ENCODE measurements at places on chromosomes 7 and 10.
A peak's percentile ranks its signal among the peaks of the same experiment; 100 is the strongest.

DNA sequence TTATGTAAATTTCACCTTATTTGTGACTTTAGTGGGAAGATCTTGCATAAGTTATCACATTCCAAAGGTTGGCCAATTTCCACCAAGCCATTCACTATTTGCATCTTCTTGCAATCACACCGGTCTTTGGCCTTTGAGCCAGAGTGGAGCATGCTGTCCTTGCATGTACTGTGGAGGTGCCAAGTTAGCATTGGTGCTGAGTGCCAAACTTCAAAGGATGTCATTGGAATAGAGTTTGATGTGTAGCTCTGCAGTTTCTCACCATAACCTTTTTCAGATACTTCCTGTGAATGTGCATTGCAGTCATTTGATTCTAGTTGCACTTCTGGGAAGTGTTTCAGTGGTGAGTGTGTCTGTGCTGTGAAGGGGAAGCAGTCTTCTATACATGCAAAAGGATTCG is 620.6 kb downstream of the SUGCT start:
- DNase-seq, result no peak

DNA sequence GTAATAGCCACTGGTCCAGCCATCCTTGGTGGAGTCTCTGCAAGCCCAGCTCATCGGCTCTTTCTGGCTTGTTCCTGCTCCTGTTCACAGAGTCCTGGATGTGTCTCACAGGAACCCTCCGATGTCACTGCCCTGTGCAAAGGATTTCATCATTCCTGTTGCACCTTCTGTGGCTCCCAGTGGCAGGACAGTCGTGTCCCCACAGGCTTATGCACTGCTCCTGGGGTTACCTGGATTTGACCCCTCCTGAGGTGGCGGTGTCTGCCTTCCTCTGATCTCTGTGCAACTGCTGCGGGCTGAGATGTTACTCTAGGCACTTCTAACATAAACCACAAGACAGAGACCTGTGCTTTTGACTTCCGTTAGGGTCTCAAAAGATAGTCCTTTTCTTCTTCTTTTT is 30.6 kb downstream of the APBB1IP start:
- no peak for DNase-seq

DNA sequence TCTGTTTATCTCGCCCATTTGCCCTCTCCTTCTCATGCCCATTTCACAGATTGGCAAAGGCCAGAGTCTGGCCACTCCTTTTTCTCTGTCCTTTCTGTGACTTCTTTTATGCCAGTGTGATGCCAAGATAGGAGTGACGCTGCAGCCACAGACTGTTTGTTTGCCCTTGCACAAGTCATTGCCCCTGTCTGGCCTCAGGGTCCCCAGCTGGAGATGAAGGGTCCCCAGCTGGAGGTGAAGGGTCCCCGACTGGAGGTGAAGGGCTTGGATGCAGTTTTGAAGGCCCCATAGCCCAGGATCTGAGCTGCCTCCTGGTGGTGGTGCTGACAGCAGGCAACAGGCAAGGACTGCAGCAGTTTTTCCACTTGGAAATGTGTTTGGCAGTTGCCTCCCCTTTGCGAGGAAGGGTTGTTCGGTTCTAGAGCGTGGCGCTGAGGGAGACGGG is 50.8 kb upstream of the SLC29A3 start:
- no peak for DNase-seq

- no peak for DNase-seq
Observed at GRCh38 chr7:134452419-134452838, 6.5 kb downstream of the AKR1B1 start.

- peak; percentile 18 for DNase-seq
Observed at GRCh38 chr7:30348083-30348560, 63.7 kb downstream of the ZNRF2 start.

GRCh38 chr10:58384095-58384494 is 1.1 kb upstream of the TFAM start:
- DNase-seq, result no peak

- no peak for DNase-seq
Observed at GRCh38 chr7:44275957-44276570, 49.3 kb downstream of the CAMK2B start.

- no peak for DNase-seq
Observed at GRCh38 chr10:74027702-74028101, 29.8 kb downstream of the VCL start.

GRCh38 chr7:112206238-112206990 is at the start of the genes DOCK4 and ZNF277:
DOCK4 (minus strand) TSS chr7:112206399; CDS start chr7:112206138, 261 bp downstream.
ZNF277 (plus strand) TSS chr7:112206695; CDS start chr7:112206717, 22 bp downstream.
- DNase-seq, result peak; percentile 99

DNA sequence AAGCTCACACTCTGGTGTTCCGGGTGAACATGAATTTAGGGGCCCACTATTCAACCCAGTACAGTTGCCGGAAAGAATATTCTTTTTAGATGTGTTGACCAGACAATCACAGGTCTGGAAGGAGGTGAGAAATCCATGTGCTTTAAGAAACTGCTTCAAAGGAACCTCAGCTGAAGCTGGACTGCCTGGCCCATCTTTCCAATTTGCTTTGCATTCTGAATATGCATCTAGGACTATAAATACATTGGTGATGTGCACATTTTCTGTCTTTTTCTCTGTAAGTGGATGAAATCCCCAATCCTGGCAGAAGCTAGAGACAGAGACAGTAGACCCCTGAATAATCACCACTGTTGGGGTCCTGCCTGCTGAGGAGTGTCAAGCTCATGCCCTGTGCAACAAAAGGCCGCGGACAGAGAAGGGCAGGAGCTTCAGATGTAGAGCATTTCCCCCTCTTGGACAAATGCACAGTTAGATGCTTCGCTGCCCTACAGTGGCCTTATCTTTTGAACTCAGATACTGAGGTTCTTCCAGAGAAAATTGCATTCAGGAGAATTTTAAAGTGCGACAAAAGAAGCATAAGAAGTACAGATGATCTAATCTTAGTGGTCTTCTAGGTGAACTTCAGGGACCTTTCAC is 368.3 kb downstream of the SFMBT2 start:
- DNase-seq, result no peak

- DNase-seq, result no peak
Observed at GRCh38 chr10:103836861-103837260, 18.5 kb downstream of the SH3PXD2A start.

- DNase-seq, result no peak
Observed at GRCh38 chr10:121091961-121092719, 241.0 kb downstream of the WDR11 start.

- DNase-seq, result no peak
Observed at GRCh38 chr10:127928021-127928806, 21.3 kb downstream of the PTPRE start.

- no peak for DNase-seq
Observed at GRCh38 chr7:26457696-26458327, 166.2 kb downstream of the SNX10 start.

- no peak for DNase-seq
Observed at GRCh38 chr10:129332476-129332875, 134.6 kb upstream of the MGMT start.

GRCh38 chr10:104835422-104835821 is 194.3 kb downstream of the SORCS3 start:
- DNase-seq, result no peak

GRCh38 chr7:674454-675410 is 51.8 kb upstream of the DNAAF5 start:
- DNase-seq, result no peak

DNA sequence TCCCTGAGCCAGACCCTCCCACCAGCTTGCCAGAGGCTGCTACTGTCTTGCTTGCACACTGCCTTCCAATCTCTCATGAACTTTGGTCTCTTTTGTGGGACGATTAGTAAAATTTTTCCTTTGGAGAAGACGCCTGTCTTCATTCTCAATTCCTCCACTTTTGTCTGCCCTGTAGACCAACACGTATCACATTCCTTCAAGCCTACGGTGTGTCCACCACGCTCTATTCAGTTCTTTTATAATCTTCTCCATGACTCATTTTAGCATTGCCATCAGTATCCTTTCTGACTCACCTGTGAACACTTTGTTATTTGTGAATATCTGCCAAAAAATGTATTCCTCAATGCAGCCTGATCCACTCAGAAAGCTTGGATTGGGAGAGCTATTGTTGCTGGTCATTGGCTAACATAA is 1.4 kb downstream of the GIMAP5 start:
- DNase-seq, result no peak

GRCh38 chr10:132963430-132963960 is 21.1 kb upstream of the CFAP46 start:
- no peak for DNase-seq

DNA sequence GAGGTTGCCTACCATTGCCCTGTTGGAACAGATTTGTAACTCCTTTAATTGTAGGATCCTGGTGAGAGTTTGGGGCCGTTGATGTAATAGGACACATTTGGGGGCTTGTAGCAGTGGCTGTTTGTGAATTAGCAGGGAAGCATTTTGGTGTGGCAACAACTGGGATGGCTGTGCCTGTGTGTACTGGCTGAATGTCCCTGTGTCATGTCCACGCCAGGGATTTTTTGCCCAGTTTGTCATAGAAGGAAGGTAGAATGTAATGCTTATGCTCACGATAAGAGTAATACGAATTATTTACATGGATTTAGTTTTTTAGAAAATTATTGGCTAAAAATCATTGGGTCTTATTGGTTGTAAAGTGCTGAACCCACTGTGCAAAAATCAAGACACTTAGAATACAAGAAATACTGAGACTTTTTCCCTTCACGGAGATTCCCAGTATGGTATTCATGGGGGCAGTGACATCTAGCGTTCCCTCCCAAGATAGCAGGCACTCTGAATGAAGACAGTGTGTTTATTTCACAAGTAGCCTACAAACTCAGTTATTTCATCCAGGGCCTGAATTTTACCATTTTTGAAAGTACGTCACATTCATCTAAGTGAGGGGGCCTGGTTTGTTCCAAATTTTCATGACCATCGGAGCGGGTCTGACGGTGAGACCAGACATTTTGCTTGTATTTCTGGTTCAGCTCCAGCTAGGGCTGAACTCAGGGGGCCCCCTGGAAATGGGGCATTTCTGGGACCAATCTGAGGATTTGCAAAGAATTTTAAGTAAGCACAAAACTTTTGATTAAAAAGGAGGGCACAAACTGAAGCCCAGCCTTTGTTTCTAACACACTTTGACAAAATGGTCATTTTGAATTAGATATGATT is 74.7 kb downstream of the CACNB2 start:
- DNase-seq, result no peak

- DNase-seq, result no peak
Observed at GRCh38 chr7:69365651-69366192, 232.6 kb upstream of the AUTS2 start.

DNA sequence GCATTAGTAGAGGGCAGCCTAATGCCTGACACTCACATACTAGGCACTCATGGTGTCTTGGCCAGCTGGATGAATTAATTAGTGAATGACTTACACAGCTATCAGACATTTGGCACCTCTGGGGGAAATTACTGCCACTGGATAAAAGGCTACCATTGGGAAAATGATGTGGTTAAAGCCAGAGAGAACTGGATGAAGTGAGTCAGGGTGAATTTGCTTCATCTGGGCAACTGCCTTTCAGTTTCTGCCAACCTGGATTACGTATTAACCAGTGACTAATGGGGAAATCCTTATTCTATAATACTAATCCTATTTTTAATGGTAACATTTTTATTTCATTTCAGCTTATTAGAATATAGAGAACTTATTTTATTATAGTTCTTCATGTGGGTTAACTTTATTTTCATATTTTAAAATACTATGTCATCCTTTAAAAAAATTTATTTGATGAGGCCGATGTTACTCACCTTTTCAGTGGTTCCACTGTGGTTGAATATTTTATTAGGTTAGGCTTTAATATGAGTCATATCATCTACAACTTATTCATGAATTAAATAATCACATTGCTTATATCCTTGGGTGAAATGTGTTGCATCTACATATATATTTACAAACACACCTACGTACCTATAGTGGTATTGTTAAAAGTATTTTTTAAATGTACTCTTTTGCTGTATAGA is 85.6 kb upstream of the CAPZA2 start:
- no peak for DNase-seq

DNA sequence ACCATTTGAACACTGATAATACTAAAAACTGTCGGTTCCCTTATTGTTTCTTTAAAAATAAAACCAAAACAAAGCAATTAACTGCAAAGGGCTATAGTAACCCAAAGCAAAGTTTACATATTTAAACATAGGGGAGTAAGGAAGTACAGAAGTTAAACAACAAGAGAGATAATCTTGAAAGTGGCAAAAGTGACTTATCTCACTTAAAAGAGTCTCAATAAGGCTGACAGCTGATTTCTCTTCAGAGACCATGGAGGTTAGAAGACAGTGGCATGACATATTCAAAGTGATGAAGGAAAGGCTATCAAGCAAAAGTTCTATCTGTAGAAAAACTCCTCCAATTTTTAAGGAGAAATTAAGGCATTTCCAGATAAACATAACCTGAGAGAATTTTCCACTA is 233.5 kb upstream of the HDAC9 start:
- no peak for DNase-seq

DNA sequence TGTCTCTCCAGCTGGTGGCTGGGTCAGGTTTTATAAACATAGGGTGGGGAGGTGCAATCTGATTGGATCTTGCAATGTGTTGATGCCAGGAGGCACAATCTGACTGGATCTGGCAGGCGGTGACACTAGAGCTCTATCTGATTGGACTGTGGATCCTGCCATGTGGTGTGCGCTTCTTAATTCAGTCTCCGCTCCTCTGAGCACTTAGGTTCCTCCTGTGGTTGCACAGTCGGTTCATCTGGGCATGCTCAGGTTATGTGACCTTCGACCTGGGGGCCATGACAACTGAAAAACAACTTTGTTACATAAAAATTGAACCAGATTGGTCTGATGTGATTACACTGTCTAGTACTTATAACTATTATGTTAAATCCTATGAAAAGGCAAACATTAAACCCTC is 127.1 kb upstream of the SVIL start:
- no peak for DNase-seq

GRCh38 chr7:152925412-152926147 is 166.0 kb downstream of the ACTR3B start:
- no peak for DNase-seq

- DNase-seq, result no peak
Observed at GRCh38 chr10:103986360-103986759, 19.4 kb downstream of the SLK start.

DNA sequence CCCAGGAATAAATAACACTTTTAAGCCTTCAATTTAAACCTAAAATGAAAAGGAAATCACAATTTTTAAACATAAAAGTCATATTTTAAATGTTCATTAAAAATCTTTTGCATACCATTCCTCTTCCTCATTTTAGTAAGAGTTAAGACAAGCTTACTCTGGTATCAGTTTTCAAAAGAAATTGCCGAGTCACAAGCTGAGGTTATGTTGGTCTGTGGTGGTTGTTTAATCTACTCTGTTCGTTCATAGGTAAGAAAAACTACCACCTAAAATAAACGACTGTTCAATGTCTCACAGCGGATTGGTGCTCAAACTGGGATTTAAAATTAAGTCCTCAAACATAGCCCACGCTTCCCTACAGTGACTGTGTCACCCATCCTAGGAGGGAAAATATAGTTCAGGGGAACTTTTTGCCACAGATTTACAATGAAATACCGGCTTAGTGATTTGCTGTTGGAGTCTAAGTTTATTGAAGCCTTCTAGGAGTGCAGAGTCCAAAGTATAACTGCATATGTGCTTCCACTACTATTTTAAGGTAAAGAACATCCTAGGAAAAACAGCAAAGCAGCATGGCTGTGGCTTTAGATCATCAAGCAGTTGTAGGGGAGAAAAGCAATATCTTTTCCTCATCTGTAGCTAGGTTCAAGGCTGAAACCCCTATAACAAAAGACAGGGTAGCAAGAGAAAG is 61.1 kb downstream of the GNAT3 start:
- no peak for DNase-seq
